ENCODE measurements at places on chromosomes 3 and 15.

- DNase-seq, result no peak
These were observed 22.7 kb upstream of the FRMD4B start for GRCh38 chr3:69408542-69408941.

- no peak for DNase-seq
These were observed 209.2 kb upstream of the TPRG1 start for GRCh38 chr3:188962253-188963247.

DNA sequence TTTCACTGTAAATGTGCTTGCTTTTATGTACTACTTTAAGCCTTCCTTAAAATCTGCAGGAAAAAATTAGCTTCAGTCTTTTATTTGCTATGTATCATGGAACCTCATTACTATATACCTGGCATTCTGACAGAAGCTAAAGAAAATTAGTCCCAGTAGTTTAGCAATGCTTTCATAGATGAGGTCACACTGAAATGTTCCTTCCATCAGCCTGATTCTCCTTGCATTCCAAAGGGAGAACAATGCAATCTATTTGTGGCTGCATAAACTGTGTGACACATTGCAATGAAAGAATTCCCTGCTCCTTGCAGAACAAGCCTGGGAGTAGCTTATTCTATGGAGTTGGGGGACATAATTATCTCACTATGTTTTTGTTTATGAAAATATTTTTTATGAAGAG lies 691.5 kb upstream of the ARPP21 start:
- no peak for DNase-seq

GRCh38 chr15:85430406-85431204 lies 50.2 kb downstream of the AKAP13 start:
- no peak for DNase-seq

DNA sequence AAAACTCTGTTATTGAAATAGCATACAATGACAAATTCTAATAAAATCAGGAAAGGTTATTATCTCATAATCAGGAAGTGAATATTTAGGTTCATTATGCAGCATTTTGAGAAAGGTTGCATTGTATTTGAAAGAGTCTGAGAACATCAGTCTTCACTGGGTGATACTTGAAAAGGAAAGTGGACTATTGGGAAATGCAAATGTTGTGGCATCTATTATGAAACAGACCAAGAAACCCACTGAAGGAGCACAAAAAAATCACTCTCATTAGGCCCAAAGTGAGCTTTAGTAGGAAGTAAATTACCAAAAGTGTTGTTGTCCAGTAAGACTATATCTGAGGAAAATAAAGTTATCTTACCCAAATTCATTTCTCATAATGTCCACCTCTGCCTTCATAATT lies 90.8 kb downstream of the ZPLD1 start:
- DNase-seq, result no peak

DNA sequence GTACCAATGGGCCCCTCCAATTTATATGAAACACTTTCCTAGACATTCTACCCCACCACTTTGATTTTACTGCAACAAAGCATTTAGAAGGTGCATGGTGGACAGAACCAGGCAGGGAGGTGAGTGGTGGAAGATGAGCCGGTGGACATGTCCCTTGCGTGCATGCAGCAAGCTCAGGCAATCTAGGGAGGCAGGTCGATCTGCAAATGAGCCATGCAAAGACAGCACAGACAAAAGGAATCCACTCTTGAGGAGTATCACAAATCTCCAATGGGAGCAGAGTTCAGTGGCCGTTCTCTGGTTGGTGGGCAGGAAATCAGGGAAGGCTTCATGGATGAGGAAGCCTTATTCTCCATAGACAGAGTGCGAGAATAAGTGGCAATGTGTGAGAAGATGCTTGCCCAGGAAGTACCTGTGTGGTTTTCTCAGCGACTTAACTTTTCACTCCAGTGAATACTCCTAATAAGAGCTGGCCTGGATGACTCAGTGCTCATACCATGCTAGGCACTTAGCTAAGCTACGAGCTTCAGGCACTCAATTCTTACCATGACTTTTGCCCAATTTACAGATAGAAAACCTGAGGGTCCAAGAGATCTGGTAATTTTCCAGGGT lies 152.5 kb downstream of the FOXP1 start:
- DNase-seq, result no peak

DNA sequence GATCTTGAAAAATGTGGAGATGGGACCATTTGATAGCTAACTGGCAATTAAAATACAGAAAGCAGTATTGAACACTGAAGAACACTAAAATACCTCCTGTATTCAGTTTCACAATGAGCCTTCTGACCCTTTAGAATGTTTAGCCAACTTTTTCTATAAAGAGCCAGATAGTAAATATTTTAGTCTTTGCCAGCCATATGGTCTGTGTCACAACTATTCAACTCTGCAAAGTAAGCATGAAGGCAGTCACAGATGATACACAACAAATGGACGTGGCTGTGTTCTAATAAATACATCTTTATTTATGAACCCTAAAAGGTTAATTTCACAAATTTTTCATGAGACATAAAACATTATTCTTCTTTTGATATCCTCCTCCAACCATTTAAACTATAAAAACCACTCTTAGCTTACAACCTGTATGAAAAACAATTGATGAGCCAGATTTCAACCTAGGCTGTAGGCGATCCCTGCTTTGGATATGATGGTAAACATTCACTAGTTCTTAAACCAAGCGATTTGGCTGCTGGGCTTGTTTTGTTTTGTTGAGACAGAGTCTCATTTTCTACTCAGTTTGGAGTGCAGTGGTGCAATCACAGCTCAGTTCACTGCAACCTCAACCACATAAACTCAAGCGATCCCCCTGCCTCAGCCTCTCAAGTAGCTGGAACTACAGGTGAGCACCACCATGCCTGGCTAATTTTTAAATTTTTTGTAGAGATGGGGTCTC lies 13.6 kb upstream of the CSPG5 start:
- no peak for DNase-seq

DNA sequence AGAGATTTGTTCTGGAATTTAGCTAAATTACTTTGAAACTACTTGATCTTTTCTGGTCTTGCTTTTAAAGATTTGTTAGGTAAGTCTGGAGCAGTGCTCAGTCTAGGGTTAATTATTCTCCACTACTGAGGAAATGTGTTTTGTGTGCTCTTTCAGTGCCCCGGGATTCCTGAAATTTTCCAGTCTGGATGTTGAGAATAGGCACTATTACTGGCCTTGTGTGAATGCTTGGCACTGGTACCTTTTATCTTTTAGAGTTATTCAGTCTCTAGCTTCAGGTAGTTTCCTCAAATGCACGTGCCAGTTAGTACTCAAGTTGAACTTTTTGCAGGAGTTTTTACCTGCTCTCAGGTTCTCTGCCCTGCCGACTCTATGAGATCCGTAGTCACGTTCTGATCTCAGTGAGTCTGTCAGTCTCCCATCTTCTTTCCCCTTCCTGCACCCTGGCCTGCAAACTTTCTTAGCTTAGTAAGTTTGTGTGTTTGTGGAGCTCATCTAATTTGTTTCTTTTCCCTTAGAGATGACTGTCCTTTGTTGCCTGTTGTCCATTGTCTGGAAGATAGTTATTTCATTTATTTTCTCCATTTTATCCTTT lies 39.5 kb downstream of the TCF12 start:
- DNase-seq, result no peak

GRCh38 chr3:195761123-195761566 lies 40.4 kb downstream of the MUC20 start:
- no peak for DNase-seq

DNA sequence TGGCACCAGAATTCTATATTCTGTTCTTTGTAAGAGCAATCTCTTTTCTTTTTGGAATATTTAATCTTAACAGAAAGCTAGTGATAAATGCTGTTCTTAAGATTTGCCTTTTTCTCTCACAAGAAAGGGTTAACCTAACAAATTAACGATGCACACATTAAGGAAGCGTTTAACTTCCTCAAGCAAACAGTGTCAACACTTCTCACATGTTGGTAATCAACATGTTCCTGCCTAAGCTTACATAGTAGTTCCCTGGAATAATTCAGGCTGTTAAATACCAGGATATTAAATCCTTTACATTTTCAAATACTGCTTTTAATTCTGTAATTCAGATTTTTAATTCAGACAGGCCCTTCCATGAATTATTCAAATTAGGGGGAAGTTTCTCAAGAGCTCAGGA lies 67.4 kb upstream of the RPL35A start:
- no peak for DNase-seq

DNA sequence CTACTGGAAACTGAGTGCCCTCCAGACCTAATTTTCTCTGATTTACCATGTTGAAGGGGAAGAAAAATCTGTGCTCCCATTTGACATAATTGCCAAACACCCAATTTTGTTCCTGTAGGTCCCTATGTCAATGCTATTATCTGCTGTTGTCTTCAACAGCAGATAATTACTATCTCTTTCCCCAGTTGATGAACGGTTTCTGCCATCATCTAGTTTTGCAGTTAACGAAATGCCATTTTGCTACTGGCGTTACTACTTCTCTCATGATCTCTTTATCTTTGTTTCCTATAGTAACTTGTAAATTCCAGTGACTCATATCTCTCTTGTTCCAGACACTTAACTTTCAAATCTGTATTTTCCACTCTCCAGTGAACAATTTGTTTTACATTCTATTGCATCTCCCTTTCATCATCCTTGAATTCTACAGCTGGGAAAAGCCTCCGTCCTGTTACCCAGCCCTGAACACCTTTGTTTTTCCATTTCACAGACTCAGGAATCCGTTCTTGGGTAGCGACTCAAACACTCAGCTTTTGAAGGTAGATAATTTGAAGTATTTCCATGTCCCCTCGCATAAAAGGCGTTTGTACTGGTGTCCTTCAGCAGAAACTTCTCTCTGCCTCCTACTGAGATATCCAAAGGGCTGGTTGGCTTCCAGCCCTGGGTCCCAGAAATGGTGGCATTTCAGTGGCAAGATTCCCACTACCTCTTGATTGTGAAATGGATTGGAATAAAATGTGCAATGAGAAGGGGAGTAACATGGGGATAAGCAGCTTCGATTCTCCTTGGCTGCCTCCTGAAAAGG lies 111.7 kb downstream of the FOXB1 start:
- DNase-seq, result no peak

DNA sequence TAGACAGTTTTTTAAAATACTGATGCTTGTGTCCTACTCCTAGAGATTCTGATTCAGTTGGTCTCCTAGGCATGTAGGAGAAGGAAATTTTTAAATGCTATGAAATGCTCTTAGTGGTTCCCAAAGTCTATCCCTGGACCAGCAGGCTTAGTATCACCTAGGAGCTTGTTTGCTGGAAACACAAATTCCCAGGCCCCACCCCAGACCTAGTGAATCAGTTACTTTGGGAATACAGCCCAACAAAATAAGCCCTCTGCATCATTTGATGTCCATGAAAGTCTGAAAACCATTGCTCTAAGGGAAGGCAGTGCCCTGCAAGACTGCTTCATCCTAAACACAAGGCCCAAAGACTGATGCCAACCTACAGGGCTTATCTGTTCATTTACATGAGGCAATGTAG lies 36.3 kb downstream of the CCNL1 start:
- no peak for DNase-seq

DNA sequence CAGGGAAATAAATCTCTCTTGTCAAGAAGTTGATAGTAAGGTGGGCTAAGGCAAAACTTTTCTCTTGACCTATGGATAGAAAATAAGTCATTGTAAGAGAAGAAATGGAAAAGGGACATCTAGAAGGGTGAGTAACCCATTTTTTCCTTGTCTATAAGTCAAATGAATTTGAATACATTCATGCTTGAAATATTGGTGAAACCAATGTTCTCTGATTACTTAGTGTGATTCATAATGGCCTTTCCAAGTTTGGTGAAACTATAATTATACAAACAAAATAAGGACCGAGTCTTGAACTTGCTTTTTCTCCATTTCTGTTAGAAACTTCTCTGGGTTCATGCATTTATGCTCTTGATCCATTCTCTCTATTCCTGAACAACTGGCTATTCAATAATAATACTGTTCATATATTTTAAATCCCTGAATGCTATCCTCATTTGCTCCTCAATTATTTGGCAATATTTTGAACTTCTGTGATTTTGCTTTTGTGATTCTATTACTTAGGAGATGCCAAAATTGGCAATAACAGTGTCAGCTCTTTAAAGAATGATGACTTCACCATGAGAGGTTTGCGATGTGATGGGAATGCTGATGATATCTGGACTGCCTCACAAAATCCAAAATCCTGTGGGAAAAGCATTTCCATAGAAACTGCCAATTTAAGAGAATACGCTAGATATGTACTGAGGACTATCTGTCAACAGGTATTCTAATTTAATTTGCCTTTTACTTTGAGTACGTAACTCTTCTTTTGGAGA lies 12.3 kb downstream of the P2RY12 start:
- DNase-seq, result no peak

GRCh38 chr15:54273928-54274327 lies 295.7 kb downstream of the UNC13C start:
- no peak for DNase-seq

- no peak for DNase-seq
These were observed 270.0 kb downstream of the GOLGA6L6 start for GRCh38 chr15:20271647-20272046.

- no peak for DNase-seq
These were observed 24.8 kb upstream of the CMTM7 start for GRCh38 chr3:32366638-32367397.

- no peak for DNase-seq
These were observed 170.9 kb upstream of the NR2E3 start for GRCh38 chr15:71639471-71639870.

DNA sequence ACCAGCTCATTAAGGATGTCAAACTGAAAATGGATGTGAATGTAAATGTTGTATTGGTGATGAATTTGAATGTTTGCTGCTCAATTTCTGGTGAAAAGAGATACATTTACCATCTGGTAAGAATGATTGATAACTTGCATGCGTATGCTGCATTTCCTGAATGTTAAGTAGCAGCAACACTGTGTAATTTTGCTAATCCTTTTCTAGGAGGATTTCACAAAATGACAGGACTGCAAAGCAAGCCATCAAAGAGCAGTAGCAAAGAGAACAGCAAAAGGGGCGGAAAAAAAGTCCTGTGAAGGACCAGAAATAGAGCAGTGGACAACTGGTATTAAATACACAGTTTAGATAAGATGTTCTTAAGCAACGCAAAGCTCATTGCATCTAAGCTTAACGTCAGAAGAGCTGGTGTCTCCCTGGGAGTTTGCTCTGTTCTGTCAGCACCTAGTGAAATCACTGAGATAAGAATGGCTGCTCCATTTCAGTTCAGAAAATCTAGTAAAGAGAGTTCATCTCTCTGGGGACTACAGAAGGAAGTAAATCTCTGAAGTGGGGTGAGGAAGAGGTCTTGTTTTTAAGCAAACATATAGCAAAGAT lies 23.5 kb upstream of the PAQR5 start:
- DNase-seq, result no peak

GRCh38 chr15:95742836-95743235 lies 587.7 kb upstream of the NR2F2 start:
- no peak for DNase-seq

DNA sequence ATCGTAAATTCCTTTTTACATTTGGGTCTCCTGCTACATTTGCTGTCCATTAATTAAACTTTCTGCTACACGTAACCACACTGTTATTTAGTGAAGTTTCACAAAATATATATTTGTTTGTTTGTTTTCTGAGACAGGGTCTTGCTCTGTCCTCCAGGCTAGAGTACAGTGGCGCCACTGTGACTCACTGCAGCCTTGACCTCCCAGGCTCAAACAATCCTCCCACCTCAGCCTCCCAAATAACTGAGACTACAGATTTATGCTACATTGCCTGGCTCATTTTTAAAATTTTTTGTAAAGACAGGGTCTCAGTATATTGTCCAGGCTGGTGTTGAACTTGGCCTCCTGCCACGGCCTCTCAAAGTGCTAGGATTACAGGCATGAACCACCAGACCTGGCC lies 20.5 kb downstream of the TOPBP1 start:
- DNase-seq, result no peak
